HL-60 (cell line): ENCODE measurements at places on chromosomes 5 and 9.

- DNase-seq, result no peak
These were observed 178.9 kb upstream of the SPEF2 start for GRCh38 chr5:35438786-35439185.

DNA sequence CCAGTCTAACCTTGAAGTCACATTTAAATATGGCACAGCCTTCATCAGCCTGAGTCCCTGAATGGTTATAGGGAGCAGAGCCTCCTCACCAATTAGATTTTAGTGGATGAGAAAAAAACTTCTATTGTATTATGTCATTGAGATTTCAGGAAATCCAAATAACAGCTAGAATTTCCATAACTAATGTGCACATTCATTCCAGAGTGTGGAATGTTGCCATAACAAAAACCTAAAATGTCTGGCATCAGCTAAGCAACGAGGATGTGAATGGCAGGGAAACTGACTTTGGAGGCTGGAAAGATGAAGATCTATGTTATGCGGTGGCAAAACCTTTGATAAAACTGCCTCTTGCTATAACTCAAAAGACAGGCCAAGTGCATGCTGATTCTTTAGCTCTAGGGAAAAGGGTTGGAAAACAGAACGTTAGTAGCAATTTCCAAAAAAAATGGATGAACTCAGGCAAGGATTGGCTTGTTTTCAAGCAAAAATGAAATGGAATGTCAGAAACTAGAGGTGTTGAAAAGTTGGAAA lies 91.3 kb upstream of the NFIB start:
- DNase-seq, result no peak

DNA sequence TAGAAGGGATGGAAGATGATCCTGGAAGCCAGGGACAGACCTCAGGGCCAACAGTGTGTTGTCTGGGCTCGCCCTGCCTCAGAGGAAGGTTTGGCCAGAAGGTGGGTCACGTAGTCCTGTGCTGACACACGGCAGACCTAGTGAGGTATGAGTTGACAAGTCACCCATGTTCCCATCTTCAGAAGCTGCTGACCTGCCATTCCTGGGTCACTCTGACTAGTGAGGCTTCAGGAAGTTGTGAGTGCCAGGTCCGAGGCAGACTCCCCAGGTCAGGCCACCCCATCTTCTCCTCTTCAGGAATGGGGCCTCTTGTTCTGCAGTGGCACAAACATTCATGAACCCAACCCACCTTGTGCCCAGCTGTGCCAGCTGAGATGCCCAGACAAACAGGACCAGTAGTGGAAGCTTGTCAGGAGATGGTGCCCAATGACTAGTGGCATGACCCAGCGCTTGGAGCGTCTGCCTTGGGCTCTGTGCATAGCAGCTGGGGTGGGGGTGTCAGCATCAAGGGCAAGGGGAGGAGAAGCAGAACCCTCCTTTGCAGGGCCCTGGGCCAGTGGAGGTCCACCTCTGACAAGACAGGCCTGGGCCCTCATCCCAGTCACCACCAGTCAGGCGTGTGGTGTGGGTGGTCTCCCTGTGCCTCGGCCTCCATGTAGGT lies 16.8 kb upstream of the ANGPTL2 start:
- no peak for DNase-seq

- no peak for DNase-seq
These were observed 134.7 kb downstream of the FBN2 start for GRCh38 chr5:128403333-128403732.

GRCh38 chr5:54651482-54652076 lies 134.0 kb downstream of the SNX18 start:
- no peak for DNase-seq
